RWPE1 (cell line): ENCODE measurements at places on chromosomes 5 and 9.

DNA sequence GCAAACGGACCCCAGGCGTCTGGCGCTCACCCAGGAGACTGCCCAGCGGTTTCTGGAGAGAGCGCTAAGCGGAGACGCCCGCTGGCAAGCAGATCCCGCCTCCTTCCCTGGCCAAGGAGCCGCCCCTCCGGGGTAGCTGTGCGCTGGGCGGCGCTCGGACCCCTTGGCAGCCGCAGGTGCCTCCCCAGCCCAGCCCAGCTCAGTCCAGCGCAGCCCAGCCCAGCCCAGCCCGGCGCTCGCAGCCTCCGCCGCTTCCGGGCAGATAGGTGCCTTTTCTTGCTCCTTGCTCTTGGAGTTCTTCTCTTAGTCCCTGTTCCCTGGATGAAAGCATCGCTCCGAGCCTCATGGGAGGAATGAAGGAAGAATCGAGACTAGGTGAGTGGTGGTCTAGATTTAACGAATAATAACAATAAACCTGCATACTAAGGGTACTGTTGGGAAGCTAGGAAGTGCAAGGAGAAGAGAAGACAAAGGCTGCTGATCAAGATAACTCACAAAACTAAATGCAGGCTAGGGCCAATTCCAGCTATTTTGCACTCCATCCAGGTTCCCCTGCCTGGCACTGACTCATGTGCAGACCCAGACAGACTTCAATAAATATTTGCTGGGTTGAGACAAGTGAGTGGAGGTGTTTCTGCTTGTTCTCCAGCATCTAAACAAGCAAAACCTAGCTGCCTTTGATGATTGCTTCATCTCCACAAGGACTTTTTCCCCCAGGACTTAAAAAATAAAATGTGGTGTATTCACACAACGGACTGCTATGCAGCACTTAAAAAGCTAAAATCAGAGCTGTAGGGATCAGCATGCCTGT lies at the start of gene STK32A:
Gene STK32A (plus strand): TSS at position 202 of the 811 bp plus-strand sequence. CDS start 4,609 bp downstream, outside the sequence.
- no peak for DNase-seq

- no peak for DNase-seq
Measured at GRCh38 chr9:38253200-38253599, 139.3 kb upstream of the ALDH1B1 start.

GRCh38 chr9:73219985-73220626 lies 68.4 kb downstream of the ANXA1 start:
- DNase-seq = peak; percentile 45

DNA sequence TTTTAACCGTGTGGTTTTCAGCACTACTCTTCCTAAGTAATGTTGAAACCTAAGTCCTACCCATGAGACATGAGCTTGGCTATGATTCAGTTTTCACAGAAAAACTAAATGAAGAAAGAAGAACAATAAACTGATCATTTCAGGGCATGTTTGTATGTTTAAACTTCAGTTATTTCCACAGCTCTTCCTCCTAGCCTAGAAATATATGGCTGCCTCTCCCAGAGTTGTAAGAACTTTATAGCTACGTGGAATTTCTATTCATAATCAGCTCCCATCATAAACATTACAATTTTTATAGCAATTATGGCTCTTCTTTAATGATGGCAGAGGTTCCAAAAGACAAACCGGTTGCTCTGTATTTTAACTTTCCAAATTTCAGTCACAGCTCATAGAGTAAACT lies 314.7 kb upstream of the ADAMTSL1 start:
- no peak for DNase-seq

DNA sequence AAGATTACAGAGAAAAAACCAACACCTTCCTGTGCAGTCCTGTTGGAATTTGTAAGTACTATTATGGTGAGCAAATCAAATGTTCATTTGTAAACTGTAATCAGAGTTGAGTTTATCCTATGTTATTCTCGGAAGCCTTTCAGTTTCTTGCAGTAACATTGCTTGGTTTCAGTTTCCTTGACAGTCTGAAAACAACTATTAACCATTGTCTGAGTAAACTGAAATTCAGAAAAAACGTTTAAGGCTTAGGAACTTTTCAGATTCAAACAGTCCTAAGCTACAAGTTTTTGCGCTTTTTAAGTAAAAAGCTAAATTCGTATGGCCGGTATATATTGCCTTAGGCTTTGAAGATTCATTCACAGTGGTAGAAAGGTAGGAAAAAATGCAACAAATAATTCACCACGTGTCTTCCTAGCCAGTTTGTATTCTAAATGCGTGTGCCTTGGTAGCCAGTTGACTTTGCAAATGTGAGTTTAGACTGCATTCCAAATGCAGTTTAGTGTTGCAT lies 2.5 kb downstream of the GPBP1 start:
- DNase-seq = no peak

DNA sequence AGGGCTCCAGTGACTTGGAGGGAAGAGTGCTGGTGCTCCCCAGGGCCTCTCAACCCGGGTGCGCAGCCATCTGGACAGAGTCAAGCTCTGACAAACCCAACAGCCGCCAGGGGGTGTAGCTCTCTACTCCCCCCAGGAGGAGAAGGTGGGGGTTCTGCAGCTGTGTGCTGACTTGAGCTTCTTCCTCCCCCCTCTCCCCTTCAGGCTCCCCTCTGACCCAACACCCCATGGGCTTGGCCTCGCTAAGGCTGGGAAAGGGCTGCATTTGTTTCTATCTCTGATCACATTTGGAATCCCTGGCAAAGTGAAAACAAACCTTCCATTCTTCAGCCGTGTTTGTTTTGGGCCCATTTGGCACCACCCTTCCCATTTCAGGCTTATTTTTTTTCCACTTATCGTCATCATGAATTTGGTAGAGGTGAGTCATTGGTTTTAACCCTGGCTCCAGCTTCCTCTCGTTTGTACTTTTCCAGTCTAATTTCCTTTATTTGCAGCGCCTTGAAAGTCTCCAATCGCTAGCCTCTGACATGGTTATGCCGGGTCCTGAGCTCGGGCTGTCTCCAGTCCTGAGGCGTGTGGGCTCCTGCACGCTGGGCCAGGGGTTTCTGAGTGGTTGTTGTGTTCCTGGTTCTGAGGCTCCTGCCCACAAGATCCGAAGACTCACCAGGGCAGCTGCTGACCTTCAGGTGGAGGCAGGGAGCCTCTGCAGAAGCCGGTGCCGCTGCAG lies 36.1 kb downstream of the DAP start:
- peak; percentile 89 for DNase-seq

- DNase-seq = no peak
Measured at GRCh38 chr5:73977146-73977545, 351.1 kb downstream of the ARHGEF28 start.

- DNase-seq = peak; percentile 100
Measured at GRCh38 chr9:130962418-130963316, 23.6 kb upstream of the FIBCD1 start.

DNA sequence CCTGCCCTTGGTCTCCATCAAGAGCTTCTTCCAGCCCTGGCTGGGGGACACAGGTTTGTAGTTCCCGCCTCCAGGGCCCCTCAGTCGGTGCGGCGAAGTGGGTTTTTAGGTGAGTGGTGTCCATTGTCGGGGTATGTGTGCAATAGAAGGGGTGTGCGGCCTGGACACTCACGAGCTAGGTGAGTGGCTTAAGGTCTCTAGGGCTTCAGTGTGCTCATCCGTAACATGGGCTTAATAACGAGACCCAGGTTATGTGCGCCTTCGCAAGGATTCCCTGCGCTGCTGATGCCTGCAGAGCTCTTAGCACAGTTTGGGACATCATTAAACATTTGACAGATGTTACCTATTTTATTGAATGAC lies 656 bp downstream of the CEP78 start:
- peak; percentile 56 for DNase-seq

GRCh38 chr9:99821396-99822108 lies at the start of gene NR4A3:
Gene NR4A3, plus strand, starts transcription at chr9:99821885. Its CDS starts 6,158 bp downstream, at chr9:99828043.
- DNase-seq = peak; percentile 98

- DNase-seq = peak; percentile 33
Measured at GRCh38 chr5:116137544-116138378, 52.9 kb downstream of the COMMD10 start.
